Omental fat pad (tissue), 4 donors: ENCODE measurements at places on chromosomes 3 and 15.

DNA sequence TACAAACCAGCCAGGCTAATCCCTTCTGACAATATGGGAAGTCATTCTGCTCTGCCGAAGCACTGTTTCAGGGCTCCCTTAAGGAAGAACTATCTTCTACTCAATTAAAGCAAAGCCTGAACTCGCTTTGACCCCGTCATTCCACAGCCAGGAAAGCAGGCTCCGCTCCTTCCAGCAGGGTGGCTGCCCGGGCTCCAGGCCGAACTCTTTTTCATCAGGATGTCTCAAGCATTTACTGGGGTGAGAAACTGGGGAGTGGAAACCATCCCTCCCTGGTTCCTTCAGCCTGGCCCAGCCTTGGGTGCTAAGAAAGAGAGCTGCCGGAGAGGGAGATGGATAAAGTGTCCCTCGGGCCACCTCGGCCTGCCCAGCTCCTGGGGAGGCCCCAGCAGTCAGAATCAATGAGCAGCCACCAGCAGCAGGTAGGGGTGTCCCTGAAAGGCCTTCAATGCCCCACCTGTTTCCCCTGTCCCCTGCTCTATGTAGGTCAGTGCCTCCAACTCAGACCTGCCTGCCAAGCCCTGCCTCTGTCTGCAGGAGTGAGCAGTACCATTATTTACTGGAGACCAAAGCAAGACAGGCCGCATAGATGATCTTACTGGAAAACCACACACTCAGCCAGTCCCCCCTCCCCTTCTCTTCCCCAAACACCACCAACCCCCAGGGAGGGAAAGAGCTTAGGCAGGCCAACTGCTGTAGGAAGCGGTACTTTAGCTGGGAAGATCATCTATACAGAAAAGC is 225.6 kb upstream of the TLE3 start:
- DNase-seq, result no peak

GRCh38 chr15:59197454-59197853 is 9.2 kb upstream of the LDHAL6B start:
- DNase-seq, result no peak

DNA sequence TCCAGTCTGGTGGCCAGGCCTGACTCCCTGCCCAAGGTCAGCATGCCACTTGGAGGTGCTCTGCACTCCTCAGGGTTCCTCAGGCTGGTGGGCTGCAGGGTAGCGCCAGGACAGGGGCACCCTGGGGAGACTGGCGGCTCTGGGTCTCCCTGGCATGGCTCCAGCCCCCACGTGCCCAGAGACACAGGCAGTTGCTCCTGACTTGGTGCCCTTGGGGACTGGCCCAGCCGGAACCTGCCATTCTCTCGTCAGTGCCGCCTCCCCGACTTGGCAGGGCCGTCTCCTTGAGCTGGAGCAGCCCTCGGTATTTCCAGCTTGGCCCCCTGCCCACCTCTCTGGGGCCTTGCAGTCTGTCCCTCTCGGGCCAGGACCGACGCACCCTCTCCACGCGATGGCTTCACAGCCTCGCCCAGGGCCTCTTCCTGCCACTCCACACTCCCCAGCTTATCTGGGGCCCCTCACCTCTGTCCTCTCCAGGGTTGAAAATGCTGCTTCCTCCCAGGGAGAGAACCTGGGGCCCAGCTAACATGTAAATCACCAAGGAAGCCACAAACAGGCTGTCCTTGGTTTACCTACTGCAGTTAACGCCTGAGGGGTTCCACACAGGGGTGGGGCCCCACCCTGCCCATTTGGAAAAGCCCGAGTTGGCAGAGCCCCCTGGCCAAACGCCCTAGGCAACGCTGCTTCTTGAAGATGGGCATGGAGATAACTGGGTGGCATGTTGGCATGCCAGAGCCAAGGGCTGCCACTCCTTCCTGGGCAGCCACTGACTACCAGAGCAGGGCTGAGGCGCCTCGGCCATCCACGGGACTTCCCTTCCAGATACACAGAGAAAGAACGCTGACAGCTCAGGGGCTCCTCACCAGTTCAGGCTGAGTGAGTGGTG is 61.4 kb downstream of the SMAD6 start:
- DNase-seq, result no peak

DNA sequence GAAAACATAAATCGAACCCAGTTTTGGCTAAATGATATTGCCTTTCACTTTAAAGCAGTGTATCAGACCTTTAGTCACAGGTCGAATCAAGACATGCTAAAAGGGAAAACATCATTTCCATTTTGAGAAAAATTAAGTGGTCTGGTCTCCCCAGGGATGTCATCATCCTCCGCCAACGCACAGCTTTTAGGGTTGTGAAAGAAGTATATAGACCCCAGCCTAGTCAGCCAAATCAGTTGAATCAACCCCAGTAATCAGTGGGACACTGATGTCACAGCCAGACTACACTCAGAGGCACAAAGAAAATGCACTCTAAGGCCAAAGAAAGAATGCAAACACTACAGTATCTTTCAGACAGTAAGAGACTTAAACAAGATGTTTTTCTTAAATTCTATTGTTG is 187.4 kb downstream of the ZIC4 start:
- DNase-seq, result no peak
